ENCODE measurements at places on chromosomes 16 and 17.

DNA sequence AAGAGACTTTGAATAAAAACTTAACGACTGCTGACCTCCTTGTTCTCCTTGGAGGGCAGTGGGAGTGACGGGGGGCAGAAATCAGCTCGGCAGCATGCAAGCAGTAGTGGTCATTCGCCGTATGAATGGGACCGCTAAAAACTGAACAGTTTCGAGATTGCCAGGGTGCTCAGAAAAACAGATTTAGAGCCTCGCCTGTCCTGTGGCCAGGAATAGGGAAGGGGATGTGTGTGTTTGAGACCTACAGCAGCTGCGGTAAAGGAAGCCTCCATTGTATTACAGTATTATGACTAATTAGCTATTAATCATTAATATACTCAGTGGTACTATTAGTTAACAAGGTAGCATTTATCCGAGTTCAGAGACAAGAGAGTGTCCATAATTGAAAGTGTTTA is 670 bp upstream of the ZNF652 start:
- DNase-seq, result no peak

DNA sequence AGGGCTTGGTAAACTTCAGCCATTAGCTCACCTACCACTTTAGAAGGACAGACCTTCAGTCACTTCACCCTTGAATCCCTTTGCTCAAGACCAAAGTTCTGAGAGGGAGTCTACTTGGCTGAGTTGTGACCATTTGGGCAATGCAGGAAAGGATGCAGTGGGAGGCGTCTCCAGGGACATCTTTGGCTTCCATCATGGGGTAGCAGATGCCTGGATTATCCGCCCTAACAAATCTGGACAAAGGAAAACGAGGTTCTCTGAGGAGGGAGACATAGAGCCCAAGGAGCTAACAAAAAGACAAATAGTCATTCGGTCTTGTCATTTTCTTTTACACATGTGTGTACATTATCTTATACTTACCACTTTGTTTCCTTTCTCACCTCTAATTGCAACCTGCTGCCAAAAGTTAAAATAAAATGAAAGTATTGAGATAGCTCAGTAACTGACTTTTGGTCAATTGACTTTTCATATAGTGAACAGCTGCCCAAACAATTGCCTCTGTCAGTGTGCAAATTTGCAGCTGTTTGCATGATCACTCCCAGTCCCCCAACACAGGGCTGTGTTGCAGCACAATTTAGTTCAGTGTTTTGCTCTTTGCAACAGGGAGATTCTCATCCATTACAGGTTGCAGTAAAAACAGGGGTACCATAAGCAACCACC is 108.9 kb upstream of the EEF2KMT start:
- DNase-seq, result no peak

DNA sequence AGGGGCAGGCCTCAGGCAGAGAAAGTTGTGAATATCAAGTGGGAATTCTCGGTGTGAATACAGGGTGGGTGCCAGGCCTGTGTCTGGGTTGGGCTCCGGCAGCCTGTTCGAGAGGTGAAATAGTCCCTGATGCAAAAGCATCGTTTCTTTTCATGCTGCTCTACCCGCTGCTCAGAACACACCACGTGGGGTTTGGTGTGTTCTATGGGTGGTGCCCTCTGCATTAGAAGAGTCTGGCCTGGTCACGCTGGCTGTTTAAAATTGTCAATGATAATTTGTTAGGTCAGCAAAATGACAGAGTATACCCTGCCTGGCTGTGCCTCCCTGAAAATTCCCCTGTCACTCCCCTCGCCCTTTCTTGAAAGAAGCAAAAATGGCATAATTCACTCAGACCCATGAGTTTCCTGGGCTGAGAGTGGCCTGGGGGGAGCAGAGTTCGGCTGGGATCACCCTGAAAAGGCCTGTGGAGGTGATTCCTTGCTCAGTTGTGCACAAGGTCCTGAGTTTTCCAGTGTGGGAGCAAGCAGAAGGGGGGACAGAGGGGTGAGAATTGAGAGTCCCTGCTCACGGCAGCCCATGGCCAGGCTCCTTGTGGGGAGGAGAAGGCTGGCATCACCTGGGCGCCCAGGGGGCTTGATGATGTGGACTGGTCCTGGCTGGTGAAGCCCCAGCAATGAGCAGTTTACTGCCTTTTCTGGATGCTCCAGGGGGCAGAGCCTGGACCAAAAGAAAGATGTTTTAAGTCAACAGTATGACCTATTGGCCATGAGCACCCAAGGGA is 3.2 kb downstream of the CACNG5 start:
- DNase-seq, result no peak

- DNase-seq, result no peak
These were observed 105.7 kb downstream of the CCDC182 start for GRCh38 chr17:57639381-57639780.

DNA sequence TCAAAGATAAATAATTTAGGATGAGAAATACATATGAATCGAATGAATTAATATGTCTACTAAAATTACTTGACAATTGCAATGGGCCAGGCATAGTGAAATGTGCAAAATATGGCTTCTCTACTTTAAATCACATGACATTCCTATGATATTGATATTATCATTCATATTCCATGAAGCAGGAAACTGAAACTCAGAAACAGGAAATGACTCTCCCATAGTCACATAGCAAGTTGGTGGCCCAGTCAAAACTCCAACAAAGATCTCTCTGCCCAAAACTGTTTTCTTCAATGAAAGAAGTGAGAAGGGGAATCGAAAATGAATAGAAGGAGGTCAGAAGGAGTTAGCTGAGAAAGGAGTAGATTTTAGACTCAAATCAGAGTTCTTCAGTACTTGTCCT is 272.2 kb downstream of the CDH8 start:
- no peak for DNase-seq

DNA sequence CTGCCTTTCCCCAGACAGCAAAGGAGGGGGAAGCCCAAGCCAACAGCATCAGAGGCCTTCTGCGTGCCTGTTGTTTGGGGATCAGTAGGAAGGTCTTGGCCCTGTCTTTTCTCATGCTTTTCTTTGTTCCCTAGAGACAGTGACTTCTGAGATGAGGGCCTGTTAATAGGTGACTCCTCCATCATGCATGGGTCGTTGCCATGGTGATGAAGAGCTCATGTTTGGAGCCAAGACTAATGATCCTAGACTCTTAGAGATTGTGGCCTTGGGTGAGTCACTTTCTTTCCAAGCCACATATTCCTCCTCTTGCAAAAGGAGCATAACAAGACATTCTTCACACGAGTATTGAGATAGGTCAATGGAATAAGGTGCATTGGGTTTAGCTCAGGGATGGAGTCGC is 201.1 kb upstream of the ASIC2 start:
- DNase-seq, result no peak

DNA sequence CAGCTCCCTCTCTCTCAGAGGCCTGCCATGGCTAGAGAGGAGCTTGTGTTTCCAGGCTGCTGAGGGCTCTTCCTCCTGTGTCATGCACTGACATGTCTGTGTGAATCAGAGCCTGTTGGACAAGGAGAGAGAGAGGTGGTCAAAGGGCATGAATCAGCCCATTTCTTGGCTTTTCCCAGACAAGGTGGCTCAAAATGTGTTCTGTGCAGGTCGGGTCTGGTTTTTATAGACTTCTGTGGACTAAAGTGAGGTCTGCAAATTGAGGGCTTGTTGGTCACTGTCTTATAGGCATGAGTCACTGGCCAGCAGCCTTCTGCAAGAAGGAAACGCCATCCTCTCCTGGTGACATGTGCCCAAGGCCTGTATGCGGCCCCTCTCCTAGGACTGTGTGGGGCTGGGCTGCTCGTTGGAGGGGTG is 97.9 kb downstream of the FOXL1 start:
- no peak for DNase-seq

- DNase-seq, result no peak
These were observed 109.1 kb upstream of the CDC42EP4 start for GRCh38 chr17:73420897-73421296.

- no peak for DNase-seq
These were observed 800 bp downstream of the ZNF747 start for GRCh38 chr16:30533748-30534367.

DNA sequence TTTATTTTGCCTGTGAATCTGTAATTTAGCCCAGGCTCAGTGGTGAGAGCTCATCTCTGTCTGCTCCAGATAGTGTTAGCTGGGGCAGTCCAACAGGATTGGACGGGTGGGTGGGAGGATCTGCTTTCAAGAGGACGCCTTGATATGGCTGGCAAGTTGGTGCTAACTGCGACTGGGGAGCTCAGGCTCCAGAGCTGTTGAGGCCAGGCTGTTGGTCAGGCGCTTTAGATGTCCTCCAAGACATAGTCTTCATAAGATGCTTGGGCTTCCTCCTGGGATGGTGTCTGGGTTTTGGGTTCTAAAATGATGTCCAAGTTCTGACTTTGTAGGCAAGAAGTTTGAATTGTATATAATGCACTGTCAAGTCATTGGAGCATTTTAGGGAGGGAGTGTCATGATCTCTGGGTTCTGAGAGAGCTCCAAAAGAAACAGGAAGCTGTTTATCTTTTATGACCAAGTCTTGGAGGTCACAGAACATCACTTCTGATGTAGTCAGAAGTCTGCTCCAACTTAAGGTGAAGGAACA is 12.8 kb upstream of the PCTP start:
- no peak for DNase-seq

- DNase-seq, result peak; percentile 74
These were observed 1.7 kb upstream of the ANKRD13B start for GRCh38 chr17:29591146-29591736.

DNA sequence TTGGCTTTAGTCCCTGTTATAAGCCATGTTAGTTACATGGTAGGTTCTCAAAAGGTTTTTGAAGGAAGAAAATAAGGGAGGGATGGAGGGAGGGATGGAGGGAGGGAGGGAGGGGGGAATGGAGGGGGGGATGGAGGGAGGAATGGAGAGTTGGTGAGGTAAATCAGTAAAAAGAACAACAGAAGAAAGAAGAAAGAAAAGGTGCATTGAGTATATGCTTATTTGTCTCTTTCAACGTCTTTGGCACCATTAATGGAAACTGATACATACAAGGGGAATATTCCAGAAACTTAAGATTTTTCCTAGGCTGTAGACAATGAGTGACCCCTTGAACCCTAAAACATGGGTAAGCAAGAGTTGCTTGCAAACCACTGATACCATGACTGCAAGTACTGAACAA is 1056.3 kb downstream of the CDH11 start:
- no peak for DNase-seq

DNA sequence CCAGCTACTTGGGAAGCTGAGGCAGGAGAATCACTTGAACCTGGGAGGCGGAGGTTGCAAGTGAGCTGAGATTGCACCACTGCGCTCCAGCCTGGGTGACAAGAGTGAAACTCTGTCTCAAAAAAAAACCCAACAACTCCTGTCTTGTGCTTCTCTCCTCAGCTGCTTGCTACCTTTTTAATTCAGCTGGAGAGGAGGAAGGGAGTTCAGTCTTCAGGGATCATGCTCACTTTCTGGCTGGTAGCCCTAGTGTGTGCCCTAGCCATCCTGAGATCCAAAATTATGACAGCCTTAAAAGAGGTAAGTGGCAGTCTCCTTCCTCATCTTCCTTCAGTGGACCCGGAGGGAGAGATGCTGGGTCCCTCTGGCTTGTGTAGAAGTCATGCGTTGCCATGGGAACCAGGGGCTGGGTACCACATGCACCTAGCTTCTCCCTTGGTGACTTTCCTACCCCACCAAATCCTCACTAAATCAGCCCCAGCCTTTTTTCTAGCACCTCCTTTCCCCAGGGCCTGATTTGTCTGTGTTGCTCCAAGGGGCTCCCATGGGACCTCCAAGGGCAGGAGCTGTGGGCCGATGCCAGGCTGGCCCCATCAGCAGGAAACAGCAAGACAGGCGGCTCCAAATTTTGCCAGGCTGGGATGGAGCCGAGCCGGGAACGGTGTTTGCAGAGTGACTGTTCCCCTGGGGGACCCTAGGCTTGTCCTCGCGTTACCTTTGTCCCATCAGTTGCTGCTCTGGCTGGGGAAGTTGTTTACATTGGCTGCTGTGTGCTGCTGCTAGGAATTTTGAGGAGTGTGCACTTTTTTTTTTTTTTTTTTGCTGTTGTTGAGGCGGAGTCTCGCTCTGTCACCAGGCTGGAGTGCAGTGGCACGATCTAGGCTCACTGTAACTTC is 65.2 kb downstream of the ABCC1 start:
- peak; percentile 60 for DNase-seq

DNA sequence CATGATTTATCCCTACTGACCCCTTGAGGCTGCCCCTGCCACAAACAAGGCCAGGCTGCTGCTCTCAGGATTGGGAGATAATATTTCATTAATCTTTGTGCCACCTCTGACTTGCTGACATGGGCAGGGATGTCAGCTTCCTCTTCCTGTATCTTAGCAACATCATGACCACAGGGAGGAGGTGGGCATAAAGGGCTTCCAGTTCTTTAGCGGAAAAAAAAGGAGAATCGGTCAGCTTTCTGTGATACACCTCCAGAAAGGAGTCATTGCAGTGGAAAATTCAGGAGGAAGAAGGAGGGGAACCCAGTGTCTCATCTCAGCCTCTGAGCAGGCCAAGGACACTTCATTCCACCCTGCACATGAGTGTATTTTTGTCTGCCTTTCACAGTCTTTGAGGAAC is 206.8 kb upstream of the SDK2 start:
- DNase-seq, result no peak

DNA sequence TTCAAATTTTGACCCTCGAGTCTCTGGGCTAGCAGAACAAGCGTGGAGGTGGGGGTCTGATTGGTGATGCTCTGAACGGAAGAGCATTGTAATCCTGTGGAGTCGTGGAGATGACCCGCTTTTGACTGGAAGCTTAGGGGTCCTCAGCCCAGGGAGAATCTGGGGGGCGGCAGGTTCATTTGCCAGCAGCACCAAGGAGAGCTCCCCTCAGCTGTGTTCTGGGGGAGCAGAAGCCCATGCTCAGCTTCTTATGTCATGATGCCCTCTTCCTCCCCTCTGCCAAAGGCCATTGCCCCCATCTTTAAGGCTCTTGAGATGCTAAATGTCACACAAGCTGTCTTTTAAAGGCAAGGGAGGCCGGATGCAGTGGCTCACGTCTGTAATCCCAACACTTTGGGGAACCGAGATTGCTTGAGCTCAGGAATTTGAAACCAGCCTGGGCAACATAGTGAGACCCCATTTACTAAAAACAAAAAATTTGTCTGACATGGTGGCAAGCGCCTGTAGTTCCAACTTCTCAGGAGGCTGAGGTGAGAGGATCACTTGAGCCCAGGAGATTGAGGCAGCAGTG is 19.3 kb downstream of the LDHD start:
- no peak for DNase-seq

DNA sequence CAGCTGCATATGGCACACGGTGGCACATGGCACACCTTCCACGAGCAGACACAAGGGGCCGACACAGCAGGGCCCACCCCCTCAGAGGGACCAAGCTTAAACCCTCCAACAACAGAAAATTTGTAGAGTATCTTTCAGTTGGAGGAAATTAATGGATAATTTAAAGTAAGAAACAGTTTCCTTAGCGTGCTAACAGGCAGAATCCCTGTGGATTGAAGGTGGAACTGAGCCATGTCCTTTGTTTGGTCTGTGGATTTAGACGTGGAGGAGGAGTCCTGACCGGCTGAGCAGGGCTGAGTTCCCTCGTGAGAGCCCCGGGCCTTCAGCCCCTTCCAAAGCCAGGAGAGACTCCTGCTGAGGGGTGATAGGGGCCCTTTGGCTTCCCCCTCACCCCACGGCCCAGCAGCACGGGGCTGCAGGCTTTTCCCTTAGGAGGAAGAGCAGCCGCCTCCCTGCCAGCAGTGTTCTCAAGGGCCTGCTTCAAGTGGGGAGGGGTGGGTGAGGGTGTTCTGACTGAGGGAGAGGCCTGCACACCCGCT is 1.4 kb upstream of the CYB561 start:
- no peak for DNase-seq
